ENCODE measurements at places on chromosomes 16 and 17.

DNA sequence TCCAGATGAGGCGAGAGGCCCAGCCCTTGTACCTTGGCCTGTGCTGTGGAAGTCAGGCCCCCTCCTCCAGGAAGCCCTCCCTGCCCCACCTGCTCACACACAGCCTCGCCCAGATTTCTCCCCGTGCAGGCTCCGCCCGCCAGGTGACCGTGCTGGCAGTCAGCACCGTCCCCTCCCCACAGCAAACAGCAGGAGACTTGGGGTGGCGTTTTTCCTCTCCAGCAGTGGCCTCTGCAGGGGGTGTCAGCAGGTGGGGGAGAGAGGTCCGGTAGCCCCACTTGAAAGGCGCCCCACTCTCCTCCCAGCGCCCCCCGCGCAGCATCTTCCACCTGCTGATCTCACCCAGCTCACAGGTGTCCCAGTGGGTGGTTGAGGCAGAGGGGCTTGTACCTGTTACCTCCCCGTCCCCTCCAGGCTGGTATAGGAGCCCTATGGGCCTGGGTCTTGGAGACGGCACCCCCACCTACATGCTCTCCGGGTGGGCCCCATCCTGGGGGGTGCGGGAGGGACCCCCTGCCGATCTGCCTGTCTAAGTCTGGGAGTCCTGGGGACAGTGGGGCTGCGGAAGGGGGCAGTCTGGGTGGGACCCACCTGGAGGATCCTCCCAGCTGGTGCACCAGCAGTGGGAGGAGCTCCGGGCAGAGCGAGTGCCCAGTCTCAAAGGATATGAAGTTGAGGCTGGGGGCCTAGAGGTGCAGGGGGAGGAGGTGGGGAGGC, 4.2 kb upstream of the C1QTNF8 start:
- no peak overlapping the region for H3K27ac ChIP-seq
- no peaks in the 10 kb centered on the region for H3K27me3 ChIP-seq
- H3K4me3 ChIP-seq = no peak overlapping the region
- H3K4me1 ChIP-seq = peaks cover 3% of the 10 kb centered on the region

DNA sequence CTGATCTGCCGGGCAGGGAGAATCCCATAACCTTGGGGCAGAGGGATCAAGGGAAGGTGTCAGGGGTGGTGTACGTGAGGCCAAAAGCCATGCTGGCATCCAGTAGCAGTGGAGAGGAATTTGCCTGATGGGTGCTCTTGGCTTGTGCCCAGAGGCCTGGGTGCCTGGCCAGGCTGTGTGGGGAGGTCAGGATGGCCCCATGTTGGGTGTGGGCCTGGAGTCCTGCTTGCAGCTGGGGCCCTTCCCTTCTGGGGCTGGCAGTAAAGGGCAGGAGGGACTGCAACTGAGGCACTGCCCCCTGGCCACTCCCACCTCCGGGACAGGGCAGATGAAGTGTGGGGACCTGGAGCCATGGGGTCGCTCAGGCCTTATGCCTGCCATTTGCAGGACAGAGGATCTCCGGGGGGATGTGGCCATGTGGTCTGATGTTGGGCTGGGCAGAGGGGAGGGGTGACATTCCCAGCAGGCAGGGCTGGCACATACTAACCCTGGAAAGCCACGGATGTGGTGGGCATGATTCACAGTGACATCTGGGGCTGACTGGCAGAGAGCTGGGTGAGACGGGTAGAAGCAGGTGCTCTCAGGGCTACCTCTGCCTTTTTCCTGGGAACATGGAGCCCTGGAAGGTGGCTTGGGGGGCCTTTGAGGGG, 3.5 kb downstream of the FMNL1 start:
- DNase-seq = no peak
- H3K27me3 ChIP-seq = peaks cover 5% of the 10 kb centered on the region
- H3K36me3 ChIP-seq = no peaks in the 10 kb centered on the region
- no peak overlapping the region for H3K4me3 ChIP-seq
- peaks cover 4% of the 10 kb centered on the region for H3K4me1 ChIP-seq

DNA sequence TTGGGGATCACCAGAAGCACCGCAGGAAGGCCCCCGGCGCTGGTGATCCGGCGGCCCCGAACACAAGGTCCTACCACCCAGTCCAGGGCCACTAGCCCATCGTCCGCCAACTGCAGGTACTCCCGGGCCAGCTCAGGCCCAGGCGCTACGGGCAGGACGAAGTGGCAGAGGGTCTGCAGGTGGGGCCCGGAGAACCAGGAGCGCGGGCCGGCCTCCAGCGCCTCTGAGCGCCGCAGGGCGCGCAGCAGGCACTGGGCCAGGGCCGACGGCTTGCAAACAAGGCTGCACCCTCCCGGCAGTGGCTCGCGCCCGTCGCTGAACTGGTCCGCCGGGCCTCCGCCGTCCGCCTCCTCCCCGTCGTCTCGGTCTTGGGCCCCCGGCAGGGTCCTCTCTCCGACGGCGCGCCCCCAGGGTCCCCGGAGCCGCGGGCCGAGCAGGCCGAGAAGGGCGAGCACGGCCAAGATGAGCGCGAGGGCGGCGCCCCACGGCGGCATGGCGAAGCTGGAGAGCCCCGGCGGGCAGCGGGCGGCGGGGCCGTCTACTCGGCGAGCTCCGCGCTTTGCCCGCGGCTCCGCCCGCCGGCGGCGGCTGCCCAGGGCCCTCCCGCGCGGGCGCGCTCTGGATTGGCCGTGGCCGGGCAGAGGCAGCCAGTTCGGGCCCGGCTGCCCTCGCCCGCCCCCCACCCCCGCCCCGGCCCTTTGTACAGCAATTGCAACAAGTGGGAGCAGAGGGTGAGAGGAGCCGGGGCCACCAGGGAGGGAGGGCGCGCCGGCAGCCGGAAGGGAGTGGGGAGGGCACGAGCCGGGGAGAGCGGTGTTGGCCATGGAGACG, at the start of gene ABHD15:
Gene ABHD15 (minus strand): TSS at position 565 of the 831 bp plus-strand sequence. CDS start 71 bp downstream, at position 494.
- H3K4me1 ChIP-seq = peaks cover 25% of the 10 kb centered on the region
- peak within 1 kb of the TSS; percentile 79 for H3K27ac ChIP-seq
- no peaks in the 10 kb centered on the region for H3K27me3 ChIP-seq
- H3K36me3 ChIP-seq = peaks cover 13% of the 10 kb centered on the region
- peak within 1 kb of the TSS; percentile 89 for H3K4me3 ChIP-seq

- H3K36me3 ChIP-seq = peaks cover 3% of the 10 kb centered on the region
- H3K27me3 ChIP-seq = no peaks in the 10 kb centered on the region
- peak overlapping the region; percentile 62 for H3K27ac ChIP-seq
- H3K4me3 ChIP-seq = no peak overlapping the region
- peaks cover 17% of the 10 kb centered on the region for H3K4me1 ChIP-seq
Observed at GRCh38 chr17:69997332-69997731, 77.7 kb upstream of the KCNJ16 start.

- no peak overlapping the region for H3K27ac ChIP-seq
- peaks cover 34% of the 10 kb centered on the region for H3K36me3 ChIP-seq
- no peaks in the 10 kb centered on the region for H3K27me3 ChIP-seq
Observed at GRCh38 chr17:47685556-47686275, 8.2 kb upstream of the TBKBP1 start.
